ENCODE measurements at places on chromosomes 6 and 20. TPM values are rescaled to one million over a fixed set of nuclear protein-coding genes. Genes with fewer than 3 reads are reported as not detected.

The AURKA gene
- 14.2 TPM for polyA plus RNA-seq

GRCh38 chr6:27187231-27188060, 60.1 kb upstream of the PRSS16 start:
- no peak for DNase-seq

DNA sequence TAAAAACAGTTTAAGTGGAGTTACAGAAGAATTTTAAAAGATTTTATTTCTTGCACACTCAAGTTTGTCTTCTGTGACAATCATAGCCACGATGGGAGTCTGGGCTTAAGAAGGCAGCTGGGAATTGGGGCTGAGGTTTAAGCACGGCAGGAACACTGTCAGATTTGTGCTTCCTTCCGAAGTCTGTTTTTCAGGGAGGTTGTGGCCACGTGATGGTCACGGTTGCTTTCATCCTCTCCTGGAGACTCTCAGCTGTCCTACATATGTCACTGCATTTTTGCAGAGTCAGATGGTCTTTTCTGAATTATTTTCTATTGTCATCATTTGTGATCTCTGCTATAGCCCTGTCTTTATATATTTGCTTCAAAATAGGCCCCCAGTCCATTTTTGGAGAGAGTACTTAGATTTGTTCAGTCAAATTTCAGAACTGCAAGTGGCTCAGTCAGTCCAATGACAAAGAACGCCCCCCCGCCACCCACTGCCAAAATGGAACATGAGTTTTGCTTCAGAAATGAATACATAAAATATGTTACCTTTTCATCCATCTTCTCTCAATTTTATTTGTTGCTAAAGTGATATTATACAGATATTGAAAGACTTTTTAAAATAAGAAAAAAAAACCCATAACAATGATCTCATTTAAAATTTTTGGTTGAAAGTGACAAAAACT, 111.8 kb upstream of the ZFP64 start:
- DNase-seq: no peak

DNA sequence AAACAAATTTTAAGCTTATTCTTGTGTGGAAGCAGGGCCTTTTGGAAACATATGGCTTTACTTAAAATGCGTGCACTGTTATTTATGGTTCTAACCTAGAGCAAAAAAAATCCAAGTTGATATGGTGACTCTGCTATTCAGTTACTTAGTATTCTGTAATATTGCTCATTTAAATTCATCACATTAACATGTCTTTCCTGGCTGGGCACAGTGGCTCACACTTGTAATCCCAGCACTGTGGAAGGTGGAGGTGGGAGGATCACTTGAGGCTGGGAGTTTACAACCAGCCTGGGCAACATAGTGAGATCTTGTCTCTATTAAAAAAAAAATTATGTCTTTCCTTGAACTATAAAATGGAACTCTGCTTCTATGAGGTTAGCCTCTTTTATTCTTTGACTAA, 57.8 kb upstream of the SDHAF4 start:
- DNase-seq: no peak

- DNase-seq: no peak
Observed at GRCh38 chr6:2982426-2983117, 11.2 kb upstream of the SERPINB6 start.

DNA sequence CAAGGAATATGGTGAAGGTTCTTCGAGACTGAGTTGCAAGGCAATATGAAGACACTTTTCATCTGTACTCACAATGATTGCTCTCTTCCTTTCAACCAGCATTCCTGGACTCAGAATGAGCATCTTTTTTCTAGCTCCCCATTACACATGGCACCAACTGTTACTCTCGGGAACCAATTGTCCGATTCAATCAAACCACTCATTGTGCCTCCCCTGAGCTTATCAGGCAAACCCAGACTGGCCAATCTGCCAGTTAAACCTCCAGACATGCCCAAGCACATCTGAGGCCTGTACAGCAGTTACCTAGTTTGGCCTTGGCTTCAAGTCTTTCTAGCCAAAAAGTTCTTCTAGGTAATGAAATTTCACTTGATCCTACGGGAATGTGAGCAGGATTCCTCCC, 164.1 kb downstream of the ID4 start:
- no peak for DNase-seq

- DNase-seq: no peak
Observed at GRCh38 chr6:68654134-68654533, 19.1 kb downstream of the ADGRB3 start.

GRCh38 chr6:157019115-157019641, 242.0 kb downstream of the ARID1B start:
- DNase-seq: no peak

DNA sequence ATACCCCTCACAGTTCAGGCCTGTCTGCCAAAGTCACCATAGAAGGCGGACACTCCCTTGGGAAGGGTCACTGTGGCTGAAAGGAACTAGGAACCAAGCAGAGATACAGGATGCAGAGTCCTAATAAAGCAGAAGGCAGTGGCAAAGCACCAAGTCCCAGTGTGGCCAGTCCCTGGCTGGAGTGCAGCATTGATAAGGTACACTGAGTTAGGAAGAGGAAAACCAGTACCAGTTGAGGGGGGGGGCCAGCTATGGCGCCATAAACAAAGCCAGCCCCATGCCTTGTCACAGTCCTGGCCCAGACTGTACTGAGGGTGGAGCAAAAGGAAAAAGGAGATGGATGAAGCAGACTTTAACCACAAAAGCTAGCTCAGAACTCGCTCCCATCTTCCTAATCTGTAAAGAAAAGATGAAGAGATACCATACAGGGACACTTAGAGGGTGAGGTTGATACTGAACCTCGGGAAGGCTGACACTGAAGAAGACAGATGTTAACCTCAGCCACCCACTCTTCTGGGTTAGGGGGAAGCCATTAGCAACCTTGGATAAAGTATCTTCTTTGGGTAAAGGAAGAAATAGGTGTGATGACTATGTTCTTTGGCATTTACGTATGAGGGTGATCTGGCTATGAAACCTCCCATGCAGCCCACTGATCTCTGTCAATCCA, 7.8 kb downstream of the ABHD12 start:
- no peak for DNase-seq

DNA sequence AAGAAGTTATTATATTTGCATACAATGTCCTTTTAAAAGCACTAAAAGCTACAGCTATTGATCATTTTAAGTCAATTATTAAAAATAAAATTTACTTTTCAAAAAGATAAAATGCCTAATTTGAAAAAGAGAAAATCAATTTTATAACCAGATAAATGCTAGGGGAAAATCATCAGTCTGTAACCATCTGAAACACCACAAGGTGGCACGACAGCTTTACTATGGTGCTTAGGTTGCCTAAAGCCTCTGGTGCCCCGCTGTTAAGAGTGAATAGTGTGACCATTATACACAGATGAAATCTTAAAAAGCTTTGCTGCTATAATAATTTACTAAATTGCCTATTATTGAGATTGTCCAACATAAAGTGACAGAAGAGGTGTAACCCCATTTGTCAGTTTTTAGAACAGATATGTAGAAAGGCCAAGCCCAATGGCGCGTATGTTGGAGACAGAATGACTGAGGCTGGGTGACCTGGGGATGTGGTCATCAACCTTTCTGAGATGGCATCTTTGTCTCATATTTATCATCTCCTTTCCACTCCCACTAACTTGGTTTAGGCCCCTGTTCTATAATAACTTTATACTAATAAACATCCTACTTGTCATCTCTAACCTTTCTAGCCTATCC, 100.8 kb downstream of the MOXD1 start:
- DNase-seq: peak; percentile 12

DNA sequence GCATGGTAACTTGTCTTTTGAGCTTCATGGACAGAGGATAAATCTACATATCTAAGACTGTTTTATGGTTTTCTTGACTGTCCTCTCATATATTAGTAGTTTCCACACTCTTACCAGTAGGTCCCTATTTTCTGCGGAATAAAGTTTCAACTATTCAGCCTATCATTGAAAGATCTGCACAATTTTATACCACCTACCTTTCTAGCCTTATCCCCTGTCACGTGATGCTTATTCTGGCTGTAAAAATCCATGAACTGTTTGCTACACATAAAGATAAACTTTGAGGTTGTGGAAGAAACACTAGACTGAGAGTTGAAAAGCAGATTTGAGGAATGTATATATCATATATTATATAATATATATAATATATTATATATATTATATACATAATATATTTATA, 423.8 kb downstream of the TENT5A start:
- DNase-seq: no peak

The RAMACL gene
- 0.35 TPM for polyA plus RNA-seq

The RHAG gene
- 1.2 TPM for polyA plus RNA-seq

The TFAP2A gene
- polyA plus RNA-seq: 28.0 TPM

The C6orf52 gene
- polyA plus RNA-seq: 4.6 TPM

DNA sequence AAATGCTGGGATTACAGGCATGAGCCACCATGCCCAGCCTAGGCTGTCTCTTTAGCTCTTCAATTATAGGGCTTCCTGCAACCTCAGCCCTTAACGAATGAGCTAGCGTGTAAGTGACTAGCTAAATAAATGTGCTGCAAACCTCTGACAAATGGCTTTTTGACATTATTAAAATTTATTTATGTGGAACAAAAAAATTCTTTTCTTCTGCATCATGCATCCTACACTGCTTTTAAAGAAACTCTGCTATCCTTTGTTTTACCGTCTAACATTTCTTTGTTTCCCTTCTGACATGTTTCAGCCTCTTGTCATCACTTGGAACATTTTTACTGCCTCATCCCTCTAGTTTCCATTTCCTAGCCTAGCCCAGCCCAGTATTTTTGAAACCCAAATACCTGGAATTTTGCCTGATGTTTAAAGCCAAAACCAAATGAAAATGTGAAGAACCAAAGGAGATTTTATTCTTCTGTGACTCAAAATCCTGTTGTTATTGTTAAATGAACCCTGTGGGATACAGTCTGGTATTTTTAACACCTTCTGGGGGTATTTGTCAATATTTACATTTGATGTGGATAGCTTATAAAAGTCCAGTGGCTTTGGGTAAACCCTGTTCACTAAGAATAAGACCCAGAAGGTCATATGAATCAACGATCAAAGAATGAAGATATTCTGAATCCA, 9.5 kb downstream of the NT5E start:
- no peak for DNase-seq

The HLA-DQB2 gene
- 0.83 TPM for polyA plus RNA-seq

DNA sequence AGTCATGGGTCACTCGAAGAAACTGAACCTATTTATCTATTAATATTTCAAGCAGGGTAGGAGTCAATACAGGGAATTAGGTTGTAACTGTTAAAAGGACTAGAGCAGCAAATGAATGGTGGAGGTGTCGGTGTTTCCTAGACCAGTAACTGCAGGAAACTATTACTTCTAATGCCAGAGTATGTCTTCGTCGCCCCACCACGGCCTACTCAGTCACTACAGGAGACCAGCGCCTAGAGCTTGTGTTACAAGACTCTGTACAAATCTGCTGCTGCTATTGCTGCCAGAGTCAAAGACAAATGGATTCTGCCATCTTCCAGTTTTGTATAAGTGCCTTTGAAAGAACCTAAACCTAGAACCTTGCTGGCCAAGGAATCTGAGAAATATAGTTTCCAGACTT, 343.9 kb downstream of the SOX4 start:
- no peak for DNase-seq

DNA sequence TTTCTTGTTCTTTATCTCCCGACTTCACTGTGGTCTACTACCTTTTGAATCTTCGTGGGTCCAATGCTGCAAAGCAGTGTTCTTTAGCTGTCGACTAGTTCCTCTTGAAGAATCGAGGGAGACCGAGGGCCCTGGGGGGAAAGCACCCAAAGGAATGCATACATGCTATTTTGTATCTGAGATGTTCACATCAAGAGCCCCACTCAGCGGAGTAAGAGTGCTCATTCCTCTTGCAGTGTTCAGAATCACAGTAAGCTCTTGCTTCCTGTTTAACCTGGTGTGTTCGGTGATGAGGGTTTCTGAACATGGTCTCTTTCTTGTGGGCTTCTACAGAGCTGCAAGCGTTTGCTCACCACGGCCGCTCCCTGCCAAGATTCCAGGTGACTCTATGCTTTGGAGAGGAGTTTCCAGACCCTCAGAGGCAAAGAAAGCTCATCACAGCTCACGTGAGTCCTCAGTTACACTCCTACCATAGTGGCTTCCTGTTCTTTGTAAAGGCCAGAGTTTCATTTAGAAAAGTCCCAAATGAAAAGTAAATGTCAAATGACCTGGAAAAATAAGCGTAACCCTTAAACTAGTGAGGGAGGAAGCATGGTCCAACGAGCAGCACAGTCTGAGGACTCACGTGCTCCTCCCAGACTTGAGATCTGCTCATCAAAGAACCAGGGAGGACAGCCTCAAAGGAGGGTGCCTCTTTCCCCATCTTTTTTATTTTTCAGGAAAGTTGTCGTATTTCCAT, 13.3 kb downstream of the IRF4 start:
- DNase-seq: no peak

- DNase-seq: no peak
Observed at GRCh38 chr6:96196633-96197032, 180.9 kb downstream of the FUT9 start.

- DNase-seq: no peak
Observed at GRCh38 chr6:131807644-131808459, at the start of gene ENPP1. Gene ENPP1 (plus strand): TSS chr6:131808020. CDS start chr6:131808036, 16 bp downstream.

DNA sequence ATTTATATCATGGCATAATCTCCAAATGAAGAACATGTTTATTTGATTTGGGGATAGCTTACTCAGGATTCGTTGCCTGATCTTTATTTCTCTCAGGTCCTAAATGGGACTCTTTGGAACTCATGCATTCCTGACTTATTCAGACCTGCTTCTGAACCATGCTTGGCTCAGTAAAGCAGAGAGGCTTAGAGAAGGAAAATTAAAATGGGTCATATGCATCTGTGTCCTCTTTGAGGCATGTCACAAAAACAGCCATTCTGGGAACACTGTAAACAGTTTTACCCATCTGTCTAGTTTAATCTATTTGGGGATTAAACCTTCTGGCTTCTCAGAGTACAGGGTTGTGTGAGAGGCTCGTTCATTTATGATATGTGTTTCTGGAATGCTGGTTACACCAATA, 1017.3 kb downstream of the KIF16B start:
- DNase-seq: no peak

The TP53INP2 gene
- 13.5 TPM for polyA plus RNA-seq

The LY6G6C gene
- 0.40 TPM for polyA plus RNA-seq

DNA sequence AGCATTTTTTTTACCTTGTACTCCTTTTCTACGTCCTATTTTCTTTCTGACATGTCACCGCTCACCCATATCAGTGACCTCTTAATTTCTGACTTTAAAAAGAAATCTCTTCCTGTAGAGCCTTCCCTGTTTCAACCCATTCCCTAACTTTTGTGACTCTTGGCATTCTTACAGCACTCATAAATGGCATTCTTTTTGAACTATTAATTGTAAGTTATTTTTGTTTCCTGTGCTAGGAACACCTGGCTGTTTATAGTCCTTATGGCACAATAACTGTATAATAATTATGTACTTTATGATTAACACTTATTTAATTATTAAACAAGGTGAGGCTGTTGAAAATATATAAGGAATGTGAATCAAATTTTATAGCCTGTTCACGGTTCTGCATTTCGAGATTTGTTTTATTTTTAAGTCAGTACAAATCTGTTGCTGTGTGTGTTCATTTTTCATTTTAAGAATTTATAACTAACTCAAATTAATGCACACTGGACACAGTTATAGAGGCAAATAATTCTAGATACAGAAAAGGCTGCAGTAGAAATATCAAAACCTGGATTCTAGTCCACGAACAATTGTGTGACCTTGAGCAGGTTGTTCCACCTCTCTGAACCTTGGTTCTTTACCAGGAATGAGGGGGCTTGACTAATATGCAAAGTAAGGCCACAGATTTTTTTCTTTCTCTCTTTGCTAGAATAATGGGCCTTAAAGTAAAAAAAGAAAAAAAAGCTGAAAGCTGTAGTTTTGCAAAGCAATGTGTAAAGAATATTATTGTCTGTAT, 1.5 kb downstream of the KIZ start:
- no peak for DNase-seq

The RRAGD gene
- polyA plus RNA-seq: 36.7 TPM
